ENCODE measurements at places on chromosomes 3 and 15.

GRCh38 chr3:186920796-186921195 is 9.5 kb upstream of the ST6GAL1 start:
- no peak for DNase-seq

DNA sequence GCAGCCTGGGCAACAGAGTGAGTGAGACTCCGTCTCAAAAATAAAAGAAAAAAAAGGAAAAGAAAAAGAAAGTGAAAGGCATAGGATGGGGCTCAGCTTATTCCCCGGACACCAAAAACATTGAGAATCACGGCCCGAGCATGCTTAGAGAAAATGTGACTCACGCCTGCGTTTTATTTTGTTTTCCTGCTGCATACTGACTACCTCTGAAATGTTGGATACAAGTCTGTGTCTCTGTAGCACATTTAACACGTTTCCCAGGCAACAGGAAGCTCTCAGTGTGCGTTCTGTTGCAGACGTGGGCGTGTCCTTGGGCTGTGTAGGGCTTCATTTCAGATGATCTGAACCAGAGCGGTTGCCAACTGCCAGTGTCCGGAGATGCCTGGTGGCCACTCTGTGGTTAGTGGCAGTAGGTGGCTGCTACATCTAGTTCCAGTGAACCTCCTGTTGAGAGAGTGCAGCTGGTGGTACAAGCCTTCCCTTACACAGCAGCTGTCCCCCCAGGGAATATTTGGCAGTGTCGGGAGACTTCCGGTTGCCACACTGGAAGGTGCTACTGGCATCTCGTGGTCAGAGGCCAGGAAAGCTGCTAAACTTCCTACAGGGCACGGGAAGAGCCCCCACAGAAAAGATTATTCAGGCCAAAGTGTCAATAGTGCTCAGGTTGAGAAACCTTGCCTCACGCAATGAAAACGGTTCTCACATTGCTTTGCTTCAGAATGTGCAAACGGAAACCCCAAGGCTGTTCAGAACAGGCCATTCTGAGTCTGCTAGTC is 3.0 kb downstream of the SLC51A start:
- DNase-seq = peak; percentile 84

DNA sequence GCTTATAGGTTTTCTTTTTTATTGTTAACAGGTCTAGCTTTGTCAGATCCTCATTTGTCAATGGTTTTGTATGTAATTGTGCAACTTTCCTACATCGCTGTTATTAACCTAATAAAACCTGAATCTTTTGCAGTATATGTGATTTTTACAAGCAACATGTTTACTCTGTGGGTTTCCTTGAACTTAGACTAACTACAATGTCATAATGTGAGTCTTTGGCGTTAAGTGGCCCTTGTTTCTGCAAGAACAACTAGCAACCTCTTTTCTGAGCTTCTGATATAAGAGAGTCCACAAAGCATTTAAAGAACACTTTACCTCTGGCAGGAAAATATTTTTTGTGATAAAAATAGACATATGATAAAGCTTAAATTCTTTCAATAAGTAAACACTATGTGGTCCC is 230.3 kb upstream of the CFAP20DC start:
- no peak for DNase-seq

GRCh38 chr3:187713504-187713903 is 11.1 kb upstream of the RTP2 start:
- DNase-seq = no peak

GRCh38 chr3:71984843-71985613 is 200.1 kb upstream of the PROK2 start:
- no peak for DNase-seq

GRCh38 chr15:38714309-38715072 is 149.9 kb upstream of the RASGRP1 start:
- no peak for DNase-seq

DNA sequence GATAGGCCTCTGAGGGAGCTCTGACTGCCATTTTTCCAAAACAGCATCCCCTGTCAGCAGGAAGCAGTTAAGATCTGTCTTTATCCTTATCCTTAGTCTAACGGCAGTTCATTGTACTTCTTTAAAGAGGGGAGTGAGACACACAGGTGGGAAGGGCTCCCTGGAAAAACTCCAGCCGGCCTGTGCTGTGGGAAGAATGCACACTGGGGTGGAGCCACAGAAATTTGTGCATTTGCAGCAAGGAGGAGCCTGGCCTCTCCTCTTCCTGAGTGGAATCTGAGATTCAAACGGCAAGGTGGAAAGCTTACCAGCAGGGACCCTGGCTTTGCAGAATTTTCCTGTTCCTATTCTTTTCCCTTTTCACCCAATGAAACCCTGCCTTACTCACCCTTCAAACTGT is 1209.4 kb downstream of the ROBO2 start:
- no peak for DNase-seq
